ENCODE measurements at places on chromosomes 2 and 18.

DNA sequence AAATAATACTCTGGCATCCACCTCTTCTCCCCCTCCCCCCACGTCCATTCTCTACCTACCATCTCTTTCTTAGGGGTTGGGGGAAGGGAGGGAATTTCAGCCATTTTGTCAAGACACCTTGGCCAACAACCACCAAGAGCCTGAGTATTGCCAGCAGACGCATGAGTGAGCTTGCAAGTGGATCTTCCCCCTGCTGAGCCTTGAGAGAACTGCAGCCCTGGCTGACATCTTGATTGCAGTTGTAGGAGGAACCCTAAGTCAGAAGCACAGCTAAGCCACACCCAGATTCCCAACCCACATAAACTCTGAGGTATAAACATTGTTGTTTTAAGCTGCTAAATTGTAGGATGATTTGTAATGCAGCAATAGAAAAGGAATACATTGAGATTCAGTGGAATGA, 165.6 kb downstream of the TMEFF2 start:
- DNase-seq = peak; percentile 28

- no peak for DNase-seq
Observed at GRCh38 chr2:215466097-215466909, 30.4 kb upstream of the FN1 start.

DNA sequence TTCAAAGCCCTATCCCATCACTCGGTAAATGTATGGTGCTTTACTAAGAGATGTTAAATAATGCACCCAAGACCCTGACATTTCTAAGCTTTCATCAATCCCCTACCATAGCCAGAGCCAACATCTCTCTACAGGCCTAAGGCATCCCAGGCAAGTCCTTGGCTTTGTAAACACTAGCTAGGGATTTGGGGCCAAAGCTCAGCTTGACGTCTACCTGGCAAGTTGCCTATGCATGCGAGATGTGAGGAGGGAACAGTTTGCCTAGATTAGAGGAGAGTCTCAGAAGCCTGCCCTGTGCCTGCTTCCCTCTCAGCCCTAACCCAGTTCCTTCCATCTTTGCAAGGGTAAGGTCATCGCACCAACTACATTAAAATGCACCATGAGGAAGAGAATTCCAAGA, 221.5 kb upstream of the NCKAP5 start:
- DNase-seq = no peak

GRCh38 chr18:22173221-22173927, 4.0 kb downstream of the GATA6 start:
- DNase-seq = no peak

DNA sequence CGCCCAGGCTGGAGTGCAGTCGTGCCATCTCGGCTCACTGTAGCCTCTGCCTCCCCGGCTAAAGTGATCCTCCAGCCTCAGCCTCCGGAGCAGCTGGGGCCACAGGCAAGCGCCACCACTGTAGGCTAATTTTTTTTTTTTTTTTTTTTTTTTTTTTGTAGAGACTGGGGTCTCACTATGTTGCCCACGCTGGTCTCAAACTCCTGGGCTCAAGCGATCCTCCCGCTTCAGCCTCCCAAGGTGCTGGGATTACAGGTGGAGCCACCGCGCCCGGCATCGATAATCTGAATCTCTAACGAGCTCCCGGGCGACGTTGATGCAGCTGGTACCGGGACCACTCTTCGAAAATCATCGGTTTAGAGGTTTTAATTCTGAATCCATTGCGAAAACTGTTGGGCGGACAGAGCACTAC, 520 bp upstream of the CYP20A1 start:
- DNase-seq = no peak

DNA sequence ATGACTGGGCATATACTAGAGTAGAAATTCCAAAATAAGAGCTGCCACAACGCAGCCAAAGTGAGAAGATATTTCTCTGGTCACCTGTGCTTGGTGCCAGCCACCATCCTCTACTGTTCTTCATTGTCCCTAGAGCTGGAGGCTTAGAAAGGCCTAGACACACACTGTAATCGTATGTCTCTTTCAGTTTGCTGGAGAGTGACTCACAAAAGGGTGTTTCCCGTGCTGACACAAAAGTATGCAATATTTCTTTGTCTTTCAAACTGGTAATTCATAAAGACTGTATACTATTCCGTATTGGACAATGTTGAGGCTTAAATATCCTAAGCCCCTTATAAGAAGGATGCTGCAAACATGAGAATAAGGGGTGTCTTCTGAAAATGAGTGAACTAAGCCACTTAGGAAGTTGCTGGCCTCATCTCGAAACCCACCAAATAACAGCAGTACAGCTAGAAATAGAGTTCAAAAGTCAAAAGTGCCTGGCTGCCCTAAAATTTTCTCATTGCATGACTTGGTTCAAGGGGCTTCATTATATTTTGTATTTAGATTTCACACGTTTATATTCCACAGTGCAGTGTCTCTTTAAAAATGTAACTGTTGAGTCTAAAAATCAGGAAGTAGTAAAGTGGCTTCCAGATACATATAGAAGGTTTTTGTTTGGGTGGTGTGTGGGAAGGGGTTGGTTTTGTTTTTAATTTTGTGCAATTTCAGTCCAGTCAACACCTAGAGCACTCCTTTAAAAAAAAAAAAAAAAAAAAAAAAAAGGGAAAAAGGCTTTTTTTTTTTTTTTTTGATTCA, 601.1 kb downstream of the ARHGAP15 start:
- peak; percentile 31 for DNase-seq

DNA sequence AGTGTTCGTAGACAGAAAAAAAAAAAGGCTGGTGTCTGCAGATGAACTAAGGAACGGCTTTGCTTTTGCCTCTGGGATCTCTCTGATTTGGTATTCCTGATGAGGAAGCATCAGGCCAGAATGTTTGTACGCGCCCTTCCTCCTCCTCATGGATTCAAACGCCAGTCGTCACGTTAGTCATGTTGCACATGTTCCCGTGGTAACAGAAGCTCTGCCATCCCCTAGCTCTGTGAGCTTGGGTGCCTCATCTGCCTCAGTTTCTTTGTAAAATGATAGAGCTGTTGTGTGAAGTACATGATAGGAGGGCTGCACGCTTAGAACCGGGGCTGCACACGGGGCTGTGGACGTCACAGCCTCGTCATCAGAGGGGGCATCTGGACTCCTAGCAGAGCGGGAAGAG, 47.0 kb downstream of the TSHZ1 start:
- DNase-seq = no peak

DNA sequence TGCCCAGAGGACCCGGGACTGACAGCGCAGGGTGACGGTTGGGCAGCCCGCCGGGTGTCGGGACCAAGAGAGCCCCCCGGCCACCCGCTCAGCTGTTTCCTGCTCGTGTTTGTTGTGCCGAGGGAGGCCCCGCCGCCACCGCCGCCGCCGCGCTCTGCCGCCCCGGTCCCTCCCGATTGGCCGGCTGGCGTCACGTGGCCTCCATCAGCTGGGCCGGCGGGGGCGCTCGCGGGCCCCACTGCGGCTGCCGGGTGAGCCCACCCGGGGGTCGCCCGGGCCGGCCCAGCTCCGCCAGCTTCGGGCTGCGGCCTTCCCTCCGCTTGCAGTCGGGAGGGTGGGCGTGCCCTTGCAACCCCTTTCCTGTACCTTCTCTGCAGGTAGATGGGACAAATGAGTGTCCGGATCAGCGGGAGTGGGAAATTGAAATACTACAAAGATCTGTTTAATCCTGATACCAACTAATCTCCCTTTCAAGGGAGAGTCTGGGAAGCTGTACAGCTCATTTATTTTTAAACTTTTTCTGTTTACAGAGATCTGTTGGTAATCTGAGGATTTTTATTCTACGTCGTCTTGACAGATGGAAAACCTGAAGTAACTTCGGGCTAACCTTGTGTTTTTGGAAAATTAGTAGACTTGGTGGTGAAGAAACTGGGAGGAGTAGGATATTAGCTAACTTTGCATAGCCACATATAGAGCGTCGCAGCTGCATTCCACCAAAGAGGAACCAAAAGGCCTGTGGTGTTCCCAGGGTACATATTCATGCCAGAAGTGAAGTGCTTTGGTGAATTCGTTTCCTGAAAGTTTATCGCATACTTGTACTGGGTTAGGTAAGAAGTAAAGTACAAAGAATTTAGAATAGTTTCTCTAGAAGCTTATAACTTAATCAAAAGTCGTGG, 1.2 kb downstream of the YPEL5 start:
- peak; percentile 68 for DNase-seq

GRCh38 chr2:134773759-134774742, 55.3 kb upstream of the TMEM163 start:
- peak; percentile 11 for DNase-seq

DNA sequence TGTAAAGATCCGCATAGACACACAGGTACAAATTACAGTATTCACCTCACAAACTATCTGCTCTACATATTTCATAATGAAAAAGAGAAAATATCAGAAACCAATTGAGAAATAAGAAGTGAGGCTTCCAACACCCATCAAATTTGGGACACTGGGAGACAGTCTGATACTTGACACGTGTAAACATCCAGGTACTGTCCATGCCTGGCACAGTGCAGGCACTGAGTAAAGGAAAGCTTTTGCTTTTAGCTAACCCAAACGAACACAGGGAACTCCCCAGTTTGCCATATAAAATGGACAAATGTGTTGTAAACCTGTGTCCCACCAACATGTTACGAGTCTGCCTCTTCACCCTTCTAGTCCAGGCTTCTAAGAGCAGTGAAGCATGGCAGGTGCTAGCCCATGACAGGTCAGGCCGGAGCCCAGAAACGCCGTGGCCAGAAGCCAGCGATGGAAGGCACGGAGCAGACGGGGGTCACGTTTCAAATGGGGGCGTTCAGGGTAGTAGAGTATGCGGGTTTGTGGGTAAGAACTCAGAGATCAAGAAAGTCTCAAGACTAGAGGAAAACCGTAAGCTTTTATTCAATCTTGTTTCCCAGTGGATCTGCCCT, 27.0 kb downstream of the CDH2 start:
- DNase-seq = no peak

DNA sequence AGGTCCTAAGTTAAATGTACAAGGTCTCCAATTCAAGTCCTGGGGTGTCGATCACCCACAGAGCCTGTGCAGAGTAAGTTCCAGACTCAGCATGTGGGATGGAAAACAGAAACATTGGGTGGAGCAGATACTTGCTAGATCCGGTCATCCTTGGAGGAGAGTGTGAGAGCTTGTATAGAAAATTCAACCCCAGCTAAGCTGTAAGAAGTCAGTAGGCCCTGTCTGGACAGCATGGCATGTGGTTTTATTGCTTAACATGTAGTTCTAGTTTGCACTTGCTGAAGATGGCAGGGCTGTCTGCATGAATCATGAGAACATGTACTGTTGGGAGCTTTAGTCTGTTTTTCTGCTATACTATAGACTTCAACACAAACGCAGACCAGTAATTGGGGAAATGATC, 189.6 kb upstream of the RMP24 start:
- DNase-seq = no peak

DNA sequence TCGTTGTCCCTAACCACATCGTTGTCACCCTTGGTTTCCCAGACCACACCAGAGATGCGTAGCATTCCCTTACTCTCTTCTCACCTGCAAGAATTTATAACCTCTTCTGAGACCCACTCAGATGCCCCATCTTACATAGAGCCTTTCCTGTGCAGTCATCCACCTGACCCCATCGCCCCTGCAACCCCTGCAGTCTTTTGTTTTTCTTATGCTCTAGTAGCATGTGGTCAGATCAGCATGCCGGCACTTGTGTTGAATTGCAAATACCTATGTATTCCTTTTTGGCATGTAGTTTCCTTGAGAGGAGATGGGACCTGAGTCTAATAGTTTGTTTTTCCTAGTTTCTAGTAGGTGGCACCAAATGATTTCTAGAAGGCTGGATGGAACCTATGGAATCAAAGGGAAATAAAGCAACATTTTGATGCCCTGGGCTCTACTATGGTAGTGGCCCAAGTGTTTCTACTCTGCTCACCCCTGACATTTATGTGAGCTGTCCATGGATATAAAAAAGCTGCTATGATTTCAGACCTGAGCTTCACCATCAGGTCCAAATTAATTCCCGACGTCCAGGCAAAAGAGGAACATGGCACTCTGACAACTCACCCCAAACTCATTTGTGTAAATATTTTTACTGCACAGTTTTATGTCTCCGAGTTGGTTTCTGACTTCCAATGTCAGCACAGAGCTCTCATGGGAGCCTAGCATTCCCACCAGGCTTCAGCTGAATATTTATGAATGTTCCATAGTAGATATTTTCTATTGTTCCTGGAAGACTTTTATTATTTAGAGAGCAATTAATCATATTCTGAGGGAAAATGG, 143.6 kb downstream of the RNF144A start:
- DNase-seq = no peak

DNA sequence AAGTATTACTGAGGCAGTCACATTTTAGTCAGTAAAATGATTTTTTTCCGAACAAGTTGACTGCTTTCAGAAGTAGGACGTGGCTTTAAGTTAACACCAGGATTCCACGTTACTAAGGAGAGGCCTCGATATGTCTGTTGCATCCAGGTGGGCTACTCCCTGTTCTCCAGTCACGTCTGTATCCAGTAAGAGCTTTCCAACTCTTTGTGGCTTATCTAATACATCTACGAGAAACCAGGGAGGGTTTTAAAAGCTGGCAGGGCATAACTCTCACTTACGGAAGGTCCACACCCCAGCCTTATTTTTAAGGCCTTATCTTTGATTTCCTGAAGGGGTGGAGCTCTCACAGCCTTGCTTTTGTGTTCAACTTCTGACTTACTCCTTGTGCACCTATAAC, 99.2 kb downstream of the SLC8A1 start:
- DNase-seq = no peak

GRCh38 chr2:18787726-18788125, 198.4 kb upstream of the NT5C1B start:
- DNase-seq = no peak

DNA sequence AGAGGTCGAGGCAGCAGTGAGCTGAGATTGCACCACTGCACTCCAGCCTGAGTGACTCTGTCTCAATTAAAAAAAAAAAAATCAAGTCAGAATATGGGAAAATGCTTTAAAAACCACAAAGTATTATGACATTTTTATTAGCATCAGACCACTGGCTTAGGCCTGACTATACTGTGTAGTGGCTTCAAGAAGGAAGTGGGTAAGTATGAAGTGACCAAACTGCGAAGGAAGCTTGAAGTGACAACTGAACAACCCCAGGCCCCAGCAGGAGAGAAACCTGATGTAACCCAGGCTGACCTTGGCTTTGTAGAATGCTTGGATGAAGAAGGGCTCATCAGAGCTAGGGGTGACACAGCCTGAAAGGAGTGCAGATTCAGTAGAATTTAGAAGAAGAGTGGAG, 21.4 kb upstream of the HAAO start:
- DNase-seq = no peak

DNA sequence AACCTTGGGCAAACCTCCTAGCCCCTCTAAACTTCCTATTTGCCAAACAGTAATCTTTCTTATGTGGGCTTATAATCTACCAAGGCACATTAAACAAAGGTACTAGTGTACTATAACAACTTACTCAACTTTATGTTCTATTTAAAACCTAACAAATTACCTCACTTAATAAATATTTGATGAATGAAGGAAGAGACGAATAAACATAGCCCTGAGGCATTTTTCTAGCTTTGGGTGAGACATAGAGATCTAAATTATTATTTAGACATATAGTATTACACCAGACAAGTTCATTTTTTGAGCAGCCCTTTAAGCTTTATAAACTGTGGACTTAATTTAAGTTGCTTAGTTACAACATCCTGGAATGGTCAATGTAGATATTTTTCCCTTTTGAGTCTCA, 104.6 kb downstream of the UNC80 start:
- peak; percentile 15 for DNase-seq

GRCh38 chr2:105237045-105237765, 4.3 kb upstream of the GPR45 start:
- DNase-seq = no peak
